ENCODE measurements at places on chromosomes 3 and 15.

GRCh38 chr3:31624083-31624709 lies 91.5 kb downstream of the STT3B start:
- no peak for DNase-seq

- DNase-seq: no peak
These were observed 127.0 kb upstream of the CD96 start for GRCh38 chr3:111415018-111415417.

DNA sequence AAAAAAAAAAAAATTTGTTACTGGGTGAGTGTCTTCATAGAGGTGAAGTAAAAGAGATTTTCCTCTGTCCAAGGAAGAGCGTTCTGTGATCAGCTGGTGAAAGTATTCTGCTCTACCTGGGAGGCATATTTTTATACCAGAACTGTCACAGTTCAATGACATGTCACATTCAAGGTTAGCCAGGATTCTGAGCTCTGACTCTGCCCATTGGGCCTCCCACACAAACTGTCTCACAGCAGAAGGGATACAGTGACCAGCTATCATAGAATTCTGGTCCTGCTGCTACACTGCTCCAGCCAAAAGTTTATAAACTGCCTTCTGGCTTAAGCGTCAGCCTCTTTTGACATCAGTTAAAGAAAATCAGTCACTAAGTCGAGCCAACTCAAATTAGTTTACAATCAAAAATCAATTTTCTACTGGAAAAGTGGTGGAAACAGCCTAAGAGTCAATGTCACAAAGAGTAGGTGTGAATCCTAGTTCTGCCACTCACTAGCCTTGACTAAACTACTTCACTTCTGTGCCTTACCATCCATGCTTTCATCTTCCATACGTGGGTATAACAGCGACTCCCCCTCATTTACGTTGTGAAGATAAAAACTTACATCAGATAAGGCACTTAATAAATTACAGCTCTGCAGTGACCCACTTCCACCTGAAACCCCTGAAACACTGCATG lies 52.7 kb upstream of the DCUN1D1 start:
- no peak for DNase-seq

DNA sequence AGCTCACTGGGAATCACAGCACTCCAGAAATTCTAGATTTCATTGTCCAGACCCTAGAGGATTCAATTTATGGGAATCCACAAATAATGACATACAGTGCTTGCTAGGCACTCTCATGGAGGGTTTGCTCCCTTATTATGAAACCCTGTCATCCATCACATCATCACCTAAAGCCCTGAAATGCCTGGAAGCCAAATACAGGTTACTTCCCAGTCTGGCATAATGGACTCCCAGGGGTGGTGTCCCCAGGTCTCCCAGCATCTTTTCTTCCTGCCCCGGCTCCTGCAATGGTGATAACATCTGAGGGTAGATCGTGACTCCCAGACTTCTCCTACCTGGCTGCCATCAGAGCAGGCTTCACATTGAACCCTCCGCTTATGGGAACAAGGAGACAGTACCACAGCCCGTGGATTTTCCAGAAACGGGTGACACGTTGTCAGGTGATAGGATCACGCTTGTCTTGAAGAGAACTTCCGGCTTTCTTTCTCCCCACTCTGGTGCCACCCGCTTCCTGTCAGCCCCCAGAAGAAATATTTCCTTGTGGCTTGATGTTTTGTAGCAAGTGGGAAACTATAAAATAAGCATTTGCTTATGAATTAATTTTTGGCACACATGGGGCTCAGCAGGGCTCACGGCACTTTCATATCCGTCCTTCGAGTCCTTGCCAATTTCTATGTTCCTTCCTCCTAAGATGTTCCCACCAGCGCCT lies 238.7 kb upstream of the BHLHE40 start:
- DNase-seq: no peak

- no peak for DNase-seq
These were observed 458.1 kb upstream of the NR2F2 start for GRCh38 chr15:95872366-95872771.

DNA sequence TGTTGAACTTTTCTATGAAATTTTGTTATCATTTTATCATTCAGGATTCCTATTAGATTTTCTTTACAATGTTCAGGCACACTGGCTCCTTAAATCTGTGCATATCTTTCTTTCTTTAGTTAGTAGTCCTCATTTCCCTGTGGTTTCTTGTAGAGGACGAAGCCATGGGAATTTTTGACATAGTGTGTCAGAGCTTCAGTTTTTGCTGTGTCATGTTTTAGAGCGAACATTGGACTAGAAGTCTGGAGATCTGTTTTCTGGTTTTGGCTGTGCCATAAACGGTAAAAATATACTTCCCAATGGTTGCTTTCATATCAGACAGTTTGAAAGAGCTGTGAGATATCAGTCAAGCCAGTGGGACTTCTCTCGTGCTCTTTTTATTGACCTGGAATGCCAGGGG lies 105.2 kb downstream of the CHCHD4 start:
- no peak for DNase-seq

DNA sequence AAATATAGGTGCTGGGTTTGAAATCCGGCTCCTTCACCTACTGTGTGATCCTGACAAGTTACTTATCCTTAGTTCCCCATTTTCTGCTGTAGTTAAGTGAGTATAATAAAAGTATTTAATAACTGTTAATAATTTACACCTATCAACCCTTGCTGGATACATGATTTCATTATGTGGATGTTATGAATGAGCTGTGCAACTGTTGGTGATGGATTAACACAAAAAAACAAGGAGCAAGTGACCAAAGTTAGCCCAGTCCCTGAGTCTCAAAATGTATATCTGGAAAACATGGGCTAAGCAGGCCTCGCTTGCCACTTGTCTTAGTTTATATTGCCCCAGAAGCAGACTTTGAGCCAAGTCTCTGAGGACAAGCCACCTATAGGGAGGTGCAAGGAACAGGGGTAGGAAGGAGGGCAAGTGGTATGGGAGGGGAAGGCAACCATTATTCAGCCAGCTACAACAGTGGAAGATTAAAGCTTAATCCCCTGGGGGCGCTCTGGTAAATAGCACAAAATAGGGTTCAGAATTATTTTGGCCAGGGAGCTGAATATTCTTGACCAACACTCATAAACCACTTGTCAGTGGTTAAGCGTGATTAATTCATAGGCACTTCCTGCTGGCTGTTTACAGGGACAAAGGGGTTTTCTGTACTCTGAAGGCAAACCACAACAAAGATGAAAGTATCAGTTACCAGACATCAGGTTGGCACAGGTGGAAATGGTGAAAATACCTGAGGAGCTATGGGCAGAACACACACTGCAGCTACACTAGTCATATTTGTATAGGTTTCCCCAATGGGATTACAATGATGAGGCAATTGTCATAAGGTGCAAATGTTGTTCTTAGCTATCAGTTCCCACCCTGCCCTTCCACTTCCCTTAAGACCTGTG lies 76.2 kb downstream of the TRIM42 start:
- no peak for DNase-seq

- no peak for DNase-seq
These were observed 1075.9 kb upstream of the CFAP20DC start for GRCh38 chr3:60125686-60126085.

Data from NCI-H2081 treated with DMSO at 0.1 percent for 48 hours (cell line).